ENCODE measurements at places on chromosomes 12 and 14.

GRCh38 chr12:132550014-132550802 lies 60.2 kb downstream of the LRCOL1 start:
- DNase-seq: no peak

- no peak for DNase-seq
These were observed 104.6 kb downstream of the GALC start for GRCh38 chr14:87888136-87888999.

DNA sequence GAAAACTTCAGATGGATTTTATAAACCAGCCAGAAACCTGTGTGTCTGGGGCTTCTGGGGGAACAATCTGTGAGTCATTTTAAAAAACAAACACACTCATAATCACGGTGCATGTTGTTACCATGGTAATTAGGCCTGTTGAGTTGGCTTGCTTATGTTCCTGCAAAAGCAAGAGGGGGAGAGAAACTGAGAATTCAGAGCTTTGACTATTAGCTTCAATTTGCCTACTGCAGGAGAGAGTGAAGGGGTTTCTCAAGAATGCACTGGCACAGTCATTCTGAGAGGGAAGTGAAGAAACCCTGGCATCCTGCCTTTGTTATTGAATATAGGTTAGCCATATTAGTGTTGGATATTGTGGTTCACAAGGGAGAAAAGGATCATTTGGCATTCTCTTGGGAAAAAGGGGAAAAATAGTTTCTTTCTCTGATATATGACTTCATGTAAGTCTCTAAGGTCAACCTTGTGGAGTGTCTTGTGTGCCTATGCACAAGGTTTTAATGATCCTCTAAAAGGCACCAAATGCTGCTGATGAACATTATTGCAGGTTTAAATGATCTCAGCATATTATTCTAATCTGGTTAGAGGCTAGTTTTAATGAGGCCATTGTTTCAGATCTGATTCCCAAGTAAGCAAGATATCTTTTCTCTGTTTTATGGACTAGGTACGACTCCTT lies 12.9 kb downstream of the GNG2 start:
- DNase-seq: peak; percentile 87

- DNase-seq: no peak
These were observed 36.7 kb upstream of the PZP start for GRCh38 chr12:9244894-9245293.

GRCh38 chr12:107386569-107386968 lies 293.2 kb upstream of the CRY1 start:
- DNase-seq: no peak
